Right lung (tissue), 10 donors: ENCODE measurements at places on chromosomes 16 and 17. TPM values are rescaled to one million over a fixed set of nuclear protein-coding genes. Genes with fewer than 3 reads are reported as not detected.

Gene ABCA6
- polyA plus RNA-seq: 25.0 TPM

DNA sequence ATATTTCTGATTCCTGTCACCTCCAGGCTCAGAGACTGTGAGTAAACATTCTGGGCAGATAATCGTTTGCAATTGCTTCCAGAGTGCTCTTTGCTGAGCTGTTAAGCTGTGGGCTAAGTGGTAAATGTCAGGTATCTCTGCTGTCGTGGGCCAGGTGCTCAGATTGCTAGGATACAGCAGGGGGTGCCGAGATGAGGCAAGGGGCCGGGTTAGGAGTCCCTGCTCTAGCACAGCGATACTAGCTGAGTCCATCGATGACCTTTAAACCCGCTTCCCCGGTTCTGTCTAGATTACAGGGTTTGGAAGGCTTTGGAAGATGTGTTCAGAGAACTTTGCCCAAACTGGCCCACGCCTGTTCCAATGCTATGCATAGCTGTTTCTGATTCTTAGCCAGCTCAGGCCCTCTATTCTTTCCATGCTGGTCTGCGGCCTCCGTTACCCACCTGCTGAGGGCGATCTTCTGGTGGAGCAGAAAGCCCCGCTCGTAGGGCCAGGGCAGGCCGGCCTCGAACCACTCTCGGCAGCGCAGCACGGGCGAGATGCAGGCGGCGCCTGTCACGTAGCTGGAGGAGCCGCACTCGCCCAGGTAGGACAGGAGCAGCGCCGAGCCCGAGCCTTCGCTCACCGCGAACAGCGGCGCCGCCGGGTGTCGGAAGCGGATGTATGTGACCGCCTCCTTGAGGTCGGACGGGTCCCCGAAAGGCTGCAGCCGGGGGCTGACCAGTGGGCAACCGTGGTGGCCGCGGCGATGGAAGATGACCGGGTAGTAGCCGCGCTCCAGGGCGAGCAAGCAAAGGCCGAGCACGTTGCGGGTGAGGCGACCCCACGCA is 979 bp downstream of the ABHD15 start:
- no peak for DNase-seq

GRCh38 chr17:56262803-56263202 is 109.5 kb downstream of the ANKFN1 start:
- DNase-seq: peak; percentile 6

GRCh38 chr17:77837917-77838316 is 120.6 kb upstream of the TNRC6C start:
- no peak for DNase-seq

Gene SOCS7
- polyA plus RNA-seq: 18.5 TPM

DNA sequence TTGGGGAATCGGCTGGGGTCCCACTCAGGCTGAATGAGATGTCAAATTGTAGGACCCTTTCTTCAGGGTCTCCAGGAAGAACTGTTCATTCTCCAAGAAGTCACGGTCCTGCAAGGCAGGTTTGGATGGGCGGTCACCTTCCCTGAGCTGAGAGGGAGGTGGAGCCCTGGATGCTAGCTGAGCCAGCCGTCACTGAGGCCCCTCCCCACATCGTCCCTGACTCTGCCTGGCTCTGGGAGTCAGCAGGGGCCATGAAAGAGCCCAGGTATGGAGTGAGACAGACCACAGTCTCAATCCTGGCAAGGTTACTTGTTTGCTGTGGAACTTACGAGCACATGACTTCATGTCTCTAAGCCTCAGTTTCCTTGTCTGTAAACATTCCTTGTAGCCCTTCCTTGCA is 6.0 kb upstream of the MRPL38 start:
- no peak for DNase-seq

DNA sequence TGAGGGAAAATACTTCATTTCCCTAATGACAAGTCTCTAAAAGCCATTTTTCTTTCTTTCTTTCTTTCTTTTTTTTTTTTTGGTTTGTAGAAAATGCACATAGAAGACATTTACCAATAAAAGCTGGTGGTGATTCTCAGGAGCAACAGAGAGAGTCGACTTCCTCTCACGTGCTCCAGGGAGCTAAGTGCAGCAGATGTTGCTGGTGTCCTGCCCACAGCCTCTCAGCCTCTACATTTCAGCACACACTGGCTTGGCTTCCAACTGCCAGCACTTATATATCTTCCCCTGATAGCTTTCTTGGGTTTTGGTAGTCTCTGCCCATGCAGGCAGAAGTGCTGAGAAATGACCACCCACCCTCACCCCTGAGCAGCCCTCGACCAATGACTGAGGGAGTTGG is 58.4 kb upstream of the MARCHF10 start:
- no peak for DNase-seq

Gene TMEM100
- polyA plus RNA-seq: 29.2 TPM

Gene EIF3CL
- polyA plus RNA-seq: 65.9 TPM
